ENCODE measurements at places on chromosomes 7 and 10.

GRCh38 chr10:42933448-42934340 lies 143.2 kb upstream of the RET start:
- no peak for DNase-seq

- DNase-seq = no peak
Observed at GRCh38 chr7:149865437-149865836, 8.3 kb upstream of the ATP6V0E2 start.

- DNase-seq = peak; percentile 65
Observed at GRCh38 chr10:51063659-51064535, 10.4 kb upstream of the PRKG1 start.

- peak; percentile 87 for DNase-seq
Observed at GRCh38 chr7:96303105-96303685, 18.7 kb downstream of the SLC25A13 start.

- DNase-seq = no peak
Observed at GRCh38 chr7:28904578-28905048, 53.5 kb downstream of the TRIL start.

GRCh38 chr7:44979481-44980392 lies 922 bp upstream of the MYO1G start:
- DNase-seq = no peak

GRCh38 chr7:1922071-1922869 lies 252.2 kb downstream of the ELFN1 start:
- no peak for DNase-seq

GRCh38 chr7:33511778-33512177 lies 382.4 kb downstream of the BBS9 start:
- no peak for DNase-seq

DNA sequence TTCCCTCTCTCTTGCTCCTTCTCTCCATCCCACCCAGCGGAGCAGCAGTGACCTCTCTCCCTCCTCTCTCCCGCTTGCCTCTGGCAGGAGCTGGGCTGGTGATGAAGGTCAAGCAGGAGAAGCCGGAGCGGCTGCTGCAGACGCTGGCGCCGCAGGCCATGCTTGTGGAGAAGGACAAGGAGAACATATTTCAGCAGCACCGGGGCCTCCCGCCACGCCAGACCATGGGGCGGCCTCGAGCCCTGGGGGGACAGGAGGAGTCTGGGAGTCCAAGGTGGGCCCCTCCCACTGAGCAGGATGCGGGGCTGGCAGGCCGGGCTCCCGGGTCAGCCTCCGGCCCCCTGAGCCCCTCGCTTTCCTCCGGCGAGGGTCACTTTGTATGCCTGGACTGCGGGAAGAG lies 17.3 kb downstream of the ZNF775 start:
- DNase-seq = no peak

- DNase-seq = no peak
Observed at GRCh38 chr7:19464241-19464640, 244.6 kb downstream of the POLR1F start.

- no peak for DNase-seq
Observed at GRCh38 chr10:69787681-69788080, 14.0 kb upstream of the COL13A1 start.

- DNase-seq = no peak
Observed at GRCh38 chr10:131806646-131807317, 94.0 kb upstream of the PPP2R2D start.

- DNase-seq = no peak
Observed at GRCh38 chr7:69426705-69427104, 171.6 kb upstream of the AUTS2 start.

- no peak for DNase-seq
Observed at GRCh38 chr10:50467209-50467608, 156.5 kb downstream of the SGMS1 start.

GRCh38 chr10:79610601-79611191 lies at the start of gene SFTPA1:
SFTPA1 (plus strand) TSS chr10:79610939; CDS start chr10:79611826, 887 bp downstream.
- no peak for DNase-seq

- DNase-seq = no peak
Observed at GRCh38 chr7:50502947-50503346, 52.8 kb upstream of the FIGNL1 start.

DNA sequence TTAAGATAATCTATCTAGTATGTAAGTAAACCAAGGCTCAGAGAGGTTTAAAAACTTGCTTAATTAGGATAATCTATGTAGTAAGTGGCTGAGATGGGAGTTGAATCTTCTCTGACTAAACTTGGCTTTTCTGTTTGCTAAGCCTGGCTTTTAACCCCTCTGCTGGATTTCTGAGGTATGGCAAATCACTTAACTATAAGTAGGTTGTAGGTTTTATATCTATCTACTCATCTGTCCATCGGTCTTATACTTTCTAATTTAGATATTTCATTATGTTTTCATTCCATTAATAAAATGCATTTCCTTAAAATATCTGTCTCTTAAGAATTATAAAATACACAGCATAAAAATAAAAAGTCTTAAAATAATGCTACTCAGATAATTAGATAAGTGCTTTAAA lies 59.4 kb downstream of the ST7 start:
- peak; percentile 15 for DNase-seq

- peak; percentile 32 for DNase-seq
Observed at GRCh38 chr10:103197174-103197573, 4.1 kb upstream of the NT5C2 start.
